Fibroblast of skin of back (primary cell): ENCODE measurements at places on chromosomes 7 and 10.

GRCh38 chr10:79238606-79239005, 108.7 kb upstream of the PPIF start:
- DNase-seq, result no peak

- peak; percentile 88 for DNase-seq
Observed at GRCh38 chr10:32112055-32112454, 55.8 kb upstream of the KIF5B start.

DNA sequence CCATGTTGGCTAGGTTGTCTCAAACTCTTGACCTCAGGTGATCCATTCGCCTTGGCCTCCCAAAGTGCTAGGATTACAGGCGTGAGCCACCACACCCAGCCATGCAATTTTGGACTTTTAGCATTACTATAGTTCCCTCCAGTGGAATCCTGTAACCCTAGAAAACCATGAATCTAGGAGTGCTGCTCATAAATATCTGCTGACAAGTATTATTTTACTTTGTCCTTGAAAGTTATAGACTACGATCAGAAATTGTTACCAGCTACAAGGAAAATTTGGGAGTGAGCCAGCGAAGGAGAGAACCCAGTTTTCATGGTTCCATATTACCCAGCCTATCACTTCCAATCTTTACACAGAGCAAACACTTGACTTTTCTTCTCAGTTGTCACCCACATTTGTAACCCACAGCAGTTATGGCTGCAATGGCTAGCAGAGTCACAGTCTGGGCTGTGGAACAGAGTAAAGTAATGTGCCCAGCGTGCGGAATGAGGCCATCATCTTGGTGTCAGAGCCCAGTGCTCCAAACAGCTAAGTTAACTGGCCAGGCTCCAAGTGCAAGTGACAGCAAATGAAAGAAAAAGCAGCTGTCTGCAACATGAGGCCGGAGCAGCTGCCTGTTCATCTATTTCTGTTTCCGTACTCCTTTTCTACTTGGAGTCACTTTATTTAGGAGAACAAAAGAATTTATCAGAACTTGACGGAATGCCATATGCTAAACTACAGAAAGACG, 29.9 kb downstream of the ZC3HC1 start:
- DNase-seq, result no peak

- DNase-seq, result no peak
Observed at GRCh38 chr7:132029369-132030085, 473.1 kb upstream of the PODXL start.

GRCh38 chr10:8640301-8640700, 585.8 kb downstream of the GATA3 start:
- no peak for DNase-seq
